ENCODE measurements at places on chromosomes 6 and 20. TPM values are rescaled to one million over a fixed set of nuclear protein-coding genes. Genes with fewer than 3 reads are reported as not detected.

The TFAP2D gene
- not detected for total RNA-seq

The ERVFRD-1 gene
- total RNA-seq: not detected

The GINS1 gene
- 1.4 TPM for total RNA-seq

The CFAP206 gene
- total RNA-seq: not detected

The ME1 gene
- total RNA-seq: not detected

The C6orf52 gene
- total RNA-seq: 0.91 TPM

The CDH4 gene
- 0.18 TPM for total RNA-seq

The DEFB124 gene
- not detected for total RNA-seq

The EYA2 gene
- not detected for total RNA-seq

The PLCB4 gene
- total RNA-seq: not detected

The ATAT1 gene
- total RNA-seq: 10.8 TPM

The MYB gene
- total RNA-seq: 3.5 TPM

The TGM3 gene
- total RNA-seq: not detected

The TMX4 gene
- 97.9 TPM for total RNA-seq

The BNIP5 gene
- total RNA-seq: not detected

The TP53TG5 gene
- total RNA-seq: 0.14 TPM

The LTB gene
- 17.7 TPM for total RNA-seq

The OXT gene
- total RNA-seq: not detected

The SPATA25 gene
- total RNA-seq: not detected

The HELZ2 gene
- 89.4 TPM for total RNA-seq

The EFCAB8 gene
- 2.9 TPM for total RNA-seq

The RBM24 gene
- not detected for total RNA-seq

The DLL1 gene
- 6.0 TPM for total RNA-seq

The CNKSR3 gene
- total RNA-seq: not detected

The GJA1 gene
- total RNA-seq: not detected

The GRM1 gene
- not detected for total RNA-seq

The TENT5A gene
- 22.9 TPM for total RNA-seq

The RAB23 gene
- total RNA-seq: 1.3 TPM

The LCA5 gene
- not detected for total RNA-seq

The HSPA12B gene
- total RNA-seq: not detected

The C20orf202 gene
- total RNA-seq: 0.60 TPM

The ADTRP gene
- not detected for total RNA-seq

The TBXT gene
- not detected for total RNA-seq

The ARHGAP18 gene
- total RNA-seq: 11.5 TPM

The GJA10 gene
- total RNA-seq: not detected

The ORC3 gene
- 13.4 TPM for total RNA-seq

The IFT52 gene
- 26.1 TPM for total RNA-seq

The PACRG gene
- not detected for total RNA-seq

The PPDPF gene
- total RNA-seq: 159 TPM

The OTOR gene
- total RNA-seq: not detected

The PDCD2 gene
- 42.2 TPM for total RNA-seq

The RFX6 gene
- not detected for total RNA-seq

The ELOVL2 gene
- not detected for total RNA-seq

The HSD17B8 gene
- 5.4 TPM for total RNA-seq

The BMP5 gene
- total RNA-seq: not detected

The SOX18 gene
- total RNA-seq: not detected

The BAG2 gene
- 2.8 TPM for total RNA-seq

The LRP11 gene
- total RNA-seq: 0.16 TPM

The AP5S1 gene
- 12.1 TPM for total RNA-seq

The TBC1D20 gene
- 44.2 TPM for total RNA-seq
